SK-N-SH (cell line): ENCODE measurements at places on chromosomes 4 and X.

- DNase-seq = no peak
Observed at GRCh38 chr4:38654273-38654672, 9.7 kb upstream of the KLF3 start.

GRCh38 chr4:174749091-174749490, 80.0 kb downstream of the GLRA3 start:
- no peak for DNase-seq

DNA sequence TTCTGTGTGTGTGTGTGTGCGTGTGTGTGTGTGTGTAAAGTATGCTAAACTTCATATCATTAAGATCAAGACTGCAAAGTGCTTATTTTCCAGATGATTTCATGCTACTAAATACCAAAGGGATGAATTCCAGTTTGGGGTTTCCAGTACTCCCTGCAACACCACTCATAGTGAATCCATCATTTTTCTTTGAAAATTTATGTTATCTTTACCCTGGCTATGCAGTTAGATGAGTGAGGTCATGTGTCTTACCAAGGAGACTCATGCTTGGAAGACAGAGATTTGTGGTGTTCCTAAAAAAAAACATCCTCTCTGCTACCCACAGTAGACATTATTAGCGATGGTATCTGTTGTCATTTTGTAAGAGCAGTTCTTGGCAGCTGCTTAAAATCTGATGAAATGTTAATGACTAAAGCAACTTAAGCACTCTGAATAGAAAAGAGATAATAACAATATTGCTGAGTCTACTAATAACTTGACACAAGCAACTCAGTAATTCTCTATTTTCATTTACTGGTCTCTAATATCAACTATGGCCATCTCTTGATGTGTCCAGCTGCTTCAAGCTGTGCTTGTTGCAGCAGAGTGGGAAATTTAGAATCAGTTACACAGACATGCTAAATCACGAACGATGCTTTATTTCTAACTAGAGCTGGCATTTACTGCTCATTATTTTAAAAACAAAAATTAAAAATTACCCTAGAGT, 1953.0 kb upstream of the IGFBP7 start:
- DNase-seq = no peak

DNA sequence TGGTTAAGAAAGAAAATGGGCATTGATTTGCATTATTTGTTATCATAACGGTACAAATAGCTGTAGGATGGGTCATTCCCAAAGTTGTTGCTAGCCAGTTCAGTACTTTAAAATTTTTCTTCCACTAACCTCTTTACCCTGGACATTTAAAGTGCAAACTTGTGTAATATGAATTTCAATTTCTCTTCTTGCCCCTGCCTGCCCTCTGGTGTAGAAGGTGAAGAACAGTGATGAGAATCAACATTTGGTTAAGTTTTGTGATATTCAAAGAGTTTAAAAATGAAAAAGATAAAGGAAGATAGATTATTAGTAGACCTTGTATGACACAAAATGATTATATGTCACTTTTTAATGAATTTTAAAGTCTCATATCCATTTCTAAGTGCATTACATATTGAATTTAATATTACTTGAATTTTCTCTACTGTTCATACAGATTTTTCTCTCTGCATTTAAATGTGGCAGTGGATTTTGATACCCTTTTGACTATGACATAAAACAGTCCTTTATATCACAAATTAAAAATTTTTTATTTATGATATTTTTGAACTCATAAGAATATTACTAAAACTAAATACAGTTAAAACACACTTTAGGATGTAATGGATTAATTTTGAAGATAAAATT, 337.7 kb downstream of the BMPR1B start:
- DNase-seq = peak; percentile 30

DNA sequence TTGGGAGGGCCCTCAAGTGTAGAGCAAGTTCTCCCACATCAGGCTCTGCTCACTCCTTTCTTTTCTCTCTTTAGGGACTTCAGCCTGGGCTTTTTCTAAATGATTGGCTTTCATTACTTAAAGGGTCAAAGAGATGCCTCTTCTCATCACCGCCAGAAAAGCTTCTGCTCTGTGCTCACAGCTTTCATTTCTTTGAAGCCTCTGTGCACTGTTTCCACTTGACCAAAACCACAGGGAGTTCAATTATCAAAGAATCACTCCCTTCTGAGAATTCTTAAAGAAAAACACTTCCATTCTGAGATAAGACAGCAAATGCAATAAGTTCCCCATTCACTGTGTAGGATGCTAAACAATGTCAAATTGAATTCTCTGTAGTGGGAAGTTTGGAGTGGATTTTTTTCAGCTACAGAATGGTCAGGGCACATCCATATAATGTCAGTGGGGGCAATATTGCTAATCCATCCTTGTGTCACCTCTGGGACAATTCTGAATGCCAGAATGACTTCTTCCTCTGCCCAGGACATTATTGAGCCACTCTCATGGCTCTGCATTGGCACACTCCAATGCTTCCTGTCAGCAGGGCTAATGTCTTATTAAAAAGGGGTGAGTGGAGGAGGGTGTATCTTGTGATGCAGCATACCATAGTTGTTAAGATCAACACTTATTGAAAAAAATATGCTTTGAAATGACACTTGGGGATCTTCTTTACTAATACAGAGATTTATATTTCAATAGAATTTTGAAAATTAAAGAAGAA, 217.6 kb downstream of the SNCA start:
- DNase-seq = no peak

GRCh38 chr4:20017070-20017776, 234.5 kb upstream of the SLIT2 start:
- DNase-seq = peak; percentile 43

DNA sequence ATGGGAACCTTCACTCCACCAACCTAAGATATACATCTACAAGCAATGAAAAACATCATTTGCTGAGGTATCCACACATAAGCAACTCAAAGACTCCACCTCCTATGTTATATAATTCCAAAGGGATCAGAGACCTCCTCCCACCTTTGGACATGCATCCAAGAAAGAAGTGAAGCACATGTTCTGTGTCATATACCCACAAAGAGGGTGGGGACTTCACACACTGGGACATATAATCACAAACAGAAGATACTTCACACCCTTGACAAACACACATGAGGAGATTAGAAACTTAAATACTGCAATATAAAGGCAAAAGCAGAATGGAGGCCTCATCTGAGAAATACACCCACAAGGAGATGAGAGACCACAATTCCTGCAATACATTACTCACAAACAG, 25.4 kb downstream of the SUV39H1 start:
- no peak for DNase-seq

- DNase-seq = no peak
Observed at GRCh38 chr4:110639207-110640090, 16.6 kb upstream of the PITX2 start.
